Nasal cavity respiratory epithelium epithelial cell of viscerocranial mucosa (primary cell): ENCODE measurements at places on chromosomes 16 and 17. TPM values are rescaled to one million over a fixed set of nuclear protein-coding genes. Genes with fewer than 3 reads are reported as not detected.

The CDH13 gene
- 33.5 and 74.0 TPM in 2 replicates for total RNA-seq

The CES3 gene
- 1.4 TPM in 2 replicates for total RNA-seq

The KRTAP3-1 gene
- not detected in 2 replicates for total RNA-seq

The KCTD11 gene
- total RNA-seq, result 7.2 and 21.0 TPM in 2 replicates

The ZFPM1 gene
- total RNA-seq, result 1.7 and 2.8 TPM in 2 replicates

The HOXB1 gene
- not detected in 2 replicates for total RNA-seq

The ZNF174 gene
- 5.5 and 8.5 TPM in 2 replicates for total RNA-seq

The MT1F gene
- 1.4 and 4.3 TPM in 2 replicates for total RNA-seq

The DDX52 gene
- 28.4 and 30.0 TPM in 2 replicates for total RNA-seq
